ENCODE measurements at places on chromosomes 1 and 21.

GRCh38 chr1:23897083-23897482 is 16.1 kb downstream of the CNR2 start:
- DNase-seq: no peak

DNA sequence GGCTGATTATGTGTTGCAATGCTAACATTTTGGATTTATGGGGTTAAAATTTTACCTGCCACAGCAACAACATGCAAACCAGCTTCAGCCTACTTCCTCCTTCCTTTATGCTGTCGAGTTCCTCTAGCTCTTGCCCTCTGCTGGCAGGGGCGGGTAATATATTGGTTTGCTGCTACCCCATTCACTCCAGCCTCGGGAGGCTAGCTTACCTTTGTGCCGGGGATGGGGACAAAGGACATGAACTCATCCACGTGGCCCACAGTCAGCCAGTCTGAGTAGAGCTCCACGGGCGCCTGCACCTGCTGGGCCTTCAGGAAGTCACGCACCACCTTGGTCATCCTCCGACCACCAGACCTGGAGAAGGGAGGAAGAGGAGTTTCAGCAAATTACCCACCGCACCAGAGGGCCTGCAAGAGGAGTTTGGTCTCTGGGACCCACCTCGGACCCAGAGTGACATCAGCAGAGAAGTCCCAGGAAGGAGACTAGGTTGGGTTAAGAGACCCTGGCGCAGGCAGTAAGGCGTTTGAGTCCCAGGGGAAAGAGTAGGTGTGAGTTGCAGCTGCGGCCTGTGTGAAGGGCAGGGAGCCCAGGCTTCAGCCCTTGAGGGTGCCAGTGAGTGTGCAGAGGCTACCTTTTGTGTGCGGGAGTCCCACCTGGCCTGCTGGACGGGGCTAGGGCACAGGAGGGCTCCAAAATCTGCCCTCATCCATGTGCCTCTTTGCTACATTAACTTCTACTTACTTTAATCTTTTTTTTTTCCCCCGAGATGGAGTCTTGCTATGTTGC is 21.8 kb upstream of the SDHB start:
- DNase-seq: peak; percentile 34

DNA sequence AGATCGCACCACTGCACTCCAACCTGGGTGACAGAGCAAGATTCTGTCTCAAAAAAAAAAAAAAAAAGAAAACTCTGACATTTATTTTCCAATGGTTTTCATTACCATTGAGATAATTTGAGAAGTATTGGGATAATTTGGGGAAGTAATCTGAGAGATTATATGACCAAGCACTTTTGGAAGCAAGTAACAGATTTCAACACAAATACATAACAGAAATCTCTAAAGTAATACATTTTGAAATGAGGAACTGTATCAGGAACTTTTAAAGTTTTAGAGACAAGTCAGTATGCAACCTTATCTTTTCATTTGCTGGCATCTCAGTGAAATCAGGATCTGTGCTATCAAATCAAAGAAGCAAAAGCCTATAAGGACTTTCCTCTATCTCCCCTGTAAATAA is 25.4 kb upstream of the SLC16A1 start:
- DNase-seq: no peak

GRCh38 chr1:224087286-224087794 is 26.6 kb upstream of the FBXO28 start:
- DNase-seq: no peak

DNA sequence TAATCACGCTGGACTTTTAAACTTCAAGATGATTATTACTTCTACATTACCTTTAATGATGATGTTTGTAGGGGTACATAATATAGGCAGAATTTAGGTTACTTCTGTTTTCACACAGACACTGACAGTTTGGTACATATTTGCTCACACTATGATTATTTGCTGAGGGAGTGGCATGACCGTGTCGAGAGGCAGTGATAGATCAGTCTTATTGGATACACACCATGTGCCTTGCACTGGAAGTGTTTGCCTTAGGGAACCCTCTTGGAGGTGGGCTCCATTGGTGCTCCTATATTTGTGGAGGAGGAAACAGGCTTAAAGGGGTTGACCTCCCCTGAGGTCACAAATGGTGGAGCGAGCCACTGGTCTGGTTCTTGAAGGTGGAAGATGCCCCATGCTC is 132.1 kb downstream of the PRDM2 start:
- no peak for DNase-seq

- peak; percentile 57 for DNase-seq
Observed at GRCh38 chr1:187203257-187203656, 374.5 kb downstream of the PLA2G4A start.

GRCh38 chr1:202805886-202806844 is 2.1 kb downstream of the KDM5B start:
- DNase-seq: no peak

- no peak for DNase-seq
Observed at GRCh38 chr21:39105341-39105765, 77.9 kb downstream of the PSMG1 start.

- DNase-seq: no peak
Observed at GRCh38 chr1:91854852-91855534, 31.0 kb downstream of the TGFBR3 start.

DNA sequence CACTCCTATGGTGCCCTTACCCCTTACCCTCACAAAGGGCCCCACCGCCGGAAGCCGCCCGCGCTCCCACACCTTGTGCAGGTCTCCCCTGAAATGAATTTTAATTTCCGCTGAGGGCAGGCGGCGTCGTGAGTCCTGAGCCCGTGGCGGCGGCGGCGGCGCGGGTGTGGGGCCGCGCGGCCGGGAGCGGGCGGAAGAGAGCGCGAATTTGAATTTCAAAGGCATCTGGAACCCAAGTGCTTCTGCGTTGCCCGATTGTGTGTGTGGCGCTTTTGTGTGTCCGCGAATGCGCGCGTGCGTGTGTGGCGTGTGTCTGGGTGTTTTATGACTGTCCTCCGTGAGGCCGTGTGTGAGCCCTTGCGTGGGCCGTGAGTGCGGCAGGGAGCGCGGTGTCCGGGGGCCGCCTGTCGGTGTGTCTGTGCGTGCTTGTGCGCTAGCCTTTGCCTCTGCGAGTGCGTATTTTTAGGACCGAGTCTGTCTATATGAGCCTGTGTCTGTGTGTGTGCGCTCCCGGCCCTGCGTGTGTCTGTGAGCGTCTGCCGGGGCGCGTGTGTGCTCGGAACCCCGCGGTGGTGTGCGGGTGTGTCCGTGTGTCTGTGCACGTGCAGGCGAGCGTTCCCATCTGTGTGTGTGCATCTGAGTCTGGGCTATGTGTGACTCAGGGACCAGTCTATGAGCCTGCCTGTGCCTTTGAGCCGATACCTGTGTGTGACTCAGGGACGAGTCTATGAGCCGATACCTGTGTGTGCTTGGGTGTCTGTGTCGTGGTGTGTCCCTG is 7.9 kb upstream of the ADGRB2 start:
- DNase-seq: no peak

DNA sequence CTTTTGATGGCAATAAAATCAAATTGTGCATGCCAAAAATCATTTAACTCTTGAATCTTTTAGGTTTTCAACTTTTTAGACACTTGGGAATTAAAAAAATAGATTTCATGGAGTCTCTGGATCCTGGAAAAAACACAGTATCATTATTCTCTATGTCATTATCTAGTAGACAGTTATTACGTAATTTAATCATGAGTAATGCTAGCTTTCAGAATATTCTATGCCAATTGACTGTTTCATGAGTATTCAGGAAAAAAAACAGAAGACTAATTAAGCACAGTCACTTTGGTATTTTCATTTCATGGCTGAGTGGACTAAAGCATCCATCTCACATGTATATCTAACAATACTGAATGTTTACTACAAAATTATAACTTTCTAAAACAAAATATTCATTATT is 44.0 kb downstream of the ODF2L start:
- peak; percentile 6 for DNase-seq

DNA sequence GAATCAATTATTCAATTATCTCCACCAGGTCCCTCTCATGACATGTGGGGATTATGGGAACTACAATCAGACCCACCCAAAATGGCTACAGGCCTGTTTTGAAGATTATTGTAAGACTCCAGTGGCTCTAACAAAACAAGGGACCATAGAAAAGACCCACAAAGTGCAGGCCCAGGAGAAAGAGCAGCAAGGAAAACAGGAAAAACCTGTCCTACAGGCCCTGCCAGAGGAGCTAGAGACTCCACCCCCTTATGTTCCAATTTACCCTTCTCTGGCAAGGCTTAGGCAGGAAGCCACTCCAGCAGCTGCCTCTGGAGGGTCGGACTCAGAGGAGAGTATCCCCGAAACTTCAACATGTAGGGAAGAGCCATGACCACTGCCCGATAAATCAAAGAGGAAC is 96.5 kb downstream of the LIPI start:
- DNase-seq: no peak

DNA sequence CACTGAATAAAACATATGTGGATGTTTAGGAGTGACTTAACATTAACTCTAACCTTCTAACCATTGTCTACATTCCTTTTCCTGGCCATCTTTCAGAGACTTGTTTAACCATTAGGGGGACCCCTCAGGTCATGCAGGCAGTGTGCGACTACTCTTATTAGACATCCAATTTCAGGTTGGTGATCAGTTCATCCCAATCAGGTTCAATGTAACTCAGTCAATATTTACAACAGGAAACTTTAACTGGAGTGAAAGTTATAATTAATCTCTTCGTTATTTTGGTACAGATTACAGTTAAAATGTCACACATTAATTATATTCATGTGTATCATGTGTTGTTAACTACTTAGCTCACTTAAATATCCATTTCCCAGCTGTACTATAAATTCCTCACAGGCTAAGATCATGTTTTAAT is 68.8 kb upstream of the RGS1 start:
- DNase-seq: peak; percentile 66

- peak; percentile 26 for DNase-seq
Observed at GRCh38 chr1:11352816-11353799, 80.1 kb downstream of the UBIAD1 start.

Data from M059J (cell line).